Stimulated activated CD8-positive, alpha-beta memory T cell treated with anti-CD3 and anti-CD28 coated beads, Interleukin-4, amount 100 ng/mL, for 1 hour (primary cell): ENCODE measurements at places on chromosomes 11 and 22.

DNA sequence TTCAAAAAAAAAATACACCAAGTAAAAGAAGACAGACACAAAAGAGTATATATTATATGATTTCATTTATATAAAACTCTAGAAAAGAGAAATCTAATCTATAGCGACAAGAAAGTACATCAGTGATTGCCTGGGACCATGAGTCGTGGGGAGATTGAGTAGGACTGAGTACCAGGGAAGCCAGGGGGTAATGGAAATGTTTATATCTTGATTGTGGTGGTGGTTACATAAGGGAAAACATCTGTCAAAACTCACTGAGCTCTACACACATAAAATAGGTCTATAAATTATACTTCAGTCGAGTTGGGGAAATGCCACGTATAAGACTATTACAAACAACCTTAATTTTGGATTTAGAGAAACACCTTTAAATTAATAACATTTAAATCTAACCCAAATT, 117.4 kb downstream of the TRIM29 start:
- no peak for DNase-seq

- DNase-seq = no peak
Observed at GRCh38 chr11:120074076-120074475, 63.8 kb downstream of the TRIM29 start.

DNA sequence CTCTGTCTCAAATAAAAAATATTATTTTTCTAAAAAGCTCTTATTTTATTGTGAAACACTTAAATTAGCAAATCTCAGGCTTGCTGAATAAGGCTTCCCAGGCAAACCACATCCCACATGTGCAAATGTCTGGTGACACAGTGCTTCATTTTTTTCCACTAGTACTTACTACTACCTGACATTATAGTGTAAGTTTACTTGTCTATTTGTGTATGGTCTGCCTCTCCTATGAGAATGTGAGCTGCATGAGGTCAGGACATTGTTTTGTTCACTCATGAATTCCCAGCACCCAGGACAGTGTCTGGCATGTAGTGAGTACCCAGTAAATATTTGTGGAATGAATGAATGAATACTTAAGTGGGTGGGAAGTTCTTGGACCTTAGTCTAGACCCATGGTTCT, 103.1 kb downstream of the PTPRJ start:
- no peak for DNase-seq

GRCh38 chr11:62669420-62670161, 1.9 kb upstream of the UQCC3 start:
- no peak for DNase-seq

DNA sequence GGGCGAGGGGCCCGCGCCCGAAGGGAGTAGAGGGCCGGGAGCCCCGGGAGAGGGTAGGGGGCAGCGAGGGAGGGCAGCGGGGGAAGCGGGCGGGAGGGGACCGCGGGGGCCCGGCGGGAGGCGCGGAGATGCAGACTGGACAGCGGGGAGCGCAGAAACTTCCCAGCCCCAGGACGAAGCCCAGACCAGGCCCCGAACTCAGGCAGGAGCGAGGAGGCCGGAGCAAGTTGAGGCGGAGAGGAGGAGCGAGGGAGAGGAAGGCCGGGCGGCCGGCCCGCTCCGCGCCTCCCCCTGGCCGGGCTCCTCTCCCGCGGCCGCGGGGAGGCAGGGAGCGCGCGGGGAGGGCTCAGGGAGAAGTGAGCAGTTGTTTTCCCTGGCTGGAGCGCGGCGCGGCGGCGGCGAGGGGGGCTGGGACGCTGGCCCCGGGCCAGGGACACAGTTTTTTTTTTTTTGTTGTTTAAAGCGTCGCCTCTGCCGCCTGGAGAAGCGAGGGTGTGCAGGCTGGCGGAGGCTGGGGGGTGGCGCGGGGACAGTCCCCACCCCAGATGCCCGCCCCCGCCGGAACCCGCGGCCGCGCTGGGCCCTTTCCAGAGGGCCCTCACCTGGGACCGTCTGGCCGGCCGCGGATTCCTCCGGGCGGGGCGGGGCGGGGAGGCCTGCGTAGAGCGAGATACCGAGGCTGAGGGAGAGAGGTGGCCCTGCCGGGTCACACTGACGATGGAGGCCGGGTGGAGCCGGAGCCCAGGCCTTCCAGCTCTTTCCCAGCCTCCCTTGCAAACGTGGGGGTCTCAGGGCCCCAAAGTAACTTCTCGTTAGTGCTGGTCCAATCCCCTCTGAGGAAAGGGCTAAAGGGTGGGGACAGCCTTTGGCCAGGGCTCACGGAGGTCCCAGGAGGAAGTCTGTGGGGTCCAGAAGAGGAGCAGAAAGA, at the start of gene LTBP3:
LTBP3 (minus strand) TSS at position 358 of the 928 bp plus-strand sequence. CDS start 400 bp downstream, outside the sequence.
- no peak for DNase-seq

GRCh38 chr11:3147257-3147619, 17.9 kb downstream of the OSBPL5 start:
- no peak for DNase-seq

GRCh38 chr11:46369458-46370152, 11.9 kb upstream of the MDK start:
- no peak for DNase-seq
